ENCODE measurements at places on chromosomes 1 and 21.

DNA sequence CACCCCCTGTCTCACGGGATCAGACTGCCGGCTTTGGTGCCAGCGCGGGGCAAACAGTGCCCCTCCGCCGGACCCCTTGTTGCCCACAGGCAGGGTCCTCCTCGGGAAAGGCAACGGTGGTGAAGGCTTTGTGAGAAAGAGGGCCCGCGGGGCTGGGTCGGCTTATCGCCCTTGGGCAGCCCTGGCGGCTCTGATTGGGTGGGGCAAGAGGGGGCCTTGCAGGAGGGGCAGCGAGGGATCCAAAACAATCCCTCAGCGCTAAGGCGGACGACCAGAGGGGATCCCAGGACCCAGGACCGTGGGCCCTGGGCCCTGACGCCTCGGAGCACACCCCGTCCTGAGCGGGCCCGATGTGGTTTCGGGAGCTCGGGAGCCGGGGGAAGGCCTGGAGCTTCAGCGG, 3.9 kb upstream of the ZNF678 start:
- no peak for DNase-seq

GRCh38 chr1:229478852-229479251, 29.3 kb downstream of the NUP133 start:
- no peak for DNase-seq

- DNase-seq, result peak; percentile 16
Measured at GRCh38 chr1:226441629-226442028, 33.7 kb upstream of the PARP1 start.

DNA sequence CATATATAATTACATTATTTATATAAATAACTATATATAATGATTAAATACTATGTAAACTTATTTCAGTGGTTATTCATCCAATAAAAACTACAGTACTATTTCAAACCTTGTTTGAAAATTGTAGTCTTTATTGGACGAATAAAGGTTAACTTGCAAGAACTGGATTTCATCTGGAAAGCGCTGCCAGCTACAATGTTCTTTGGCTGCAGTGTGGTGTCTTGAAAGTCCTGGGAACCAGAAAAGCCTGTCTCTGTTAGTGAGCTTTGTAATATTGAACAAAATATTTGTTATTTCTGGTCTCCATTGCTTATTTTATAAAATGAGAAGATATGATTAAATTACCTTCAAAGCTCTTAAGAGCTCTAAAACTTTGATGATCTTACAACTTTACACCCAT, 763.6 kb downstream of the ADGRL2 start:
- DNase-seq, result no peak

GRCh38 chr1:172378109-172378760, 42.2 kb upstream of the C1orf105 start:
- no peak for DNase-seq
